ENCODE measurements at places on chromosomes 3 and 15. TPM values are rescaled to one million over a fixed set of nuclear protein-coding genes. Genes with fewer than 3 reads are reported as not detected.

The AADACL2 gene
- total RNA-seq, result not detected

The SLC22A14 gene
- total RNA-seq, result not detected

The PGBD4 gene
- 1.8 TPM for total RNA-seq

The EBLN2 gene
- 2.1 TPM for total RNA-seq

The SPESP1 gene
- 0.36 TPM for total RNA-seq

The RETNLB gene
- not detected for total RNA-seq

The CD96 gene
- total RNA-seq, result not detected

The CCR9 gene
- total RNA-seq, result not detected

The DNAH12 gene
- total RNA-seq, result 0.15 TPM

The OR5K2 gene
- total RNA-seq, result not detected

The SLC2A2 gene
- not detected for total RNA-seq

The CSK gene
- 59.0 TPM for total RNA-seq

The RAD51 gene
- total RNA-seq, result 15.9 TPM

The C3orf20 gene
- not detected for total RNA-seq

The IL17RD gene
- total RNA-seq, result 0.13 TPM

The HYKK gene
- 4.4 TPM for total RNA-seq

The KCNAB1 gene
- not detected for total RNA-seq

The PLSCR5 gene
- not detected for total RNA-seq

The RPL39L gene
- 6.5 TPM for total RNA-seq

The KBTBD8 gene
- 1.8 TPM for total RNA-seq

The TMC3 gene
- total RNA-seq, result not detected

The GOLGA8S gene
- not detected for total RNA-seq

The CLEC3B gene
- total RNA-seq, result 1.3 TPM

The SMCO1 gene
- not detected for total RNA-seq

The GOLGA6A gene
- not detected for total RNA-seq

The SLC27A2 gene
- 2.0 TPM for total RNA-seq

The LRRC15 gene
- 188 TPM for total RNA-seq

The RNU5B-1 gene
- 8.6 TPM for total RNA-seq

The GOLGA8M gene
- 0.42 TPM for total RNA-seq

The XCR1 gene
- not detected for total RNA-seq

The STRA6 gene
- 3.2 TPM for total RNA-seq

The SLC28A1 gene
- total RNA-seq, result not detected

The KLHL24 gene
- total RNA-seq, result 6.8 TPM

The IGSF11 gene
- total RNA-seq, result not detected

The LCTL gene
- total RNA-seq, result 0.41 TPM

The CDCP1 gene
- 1.7 TPM for total RNA-seq

The SERINC4 gene
- total RNA-seq, result not detected

The ACAN gene
- total RNA-seq, result not detected

The SLC25A26 gene
- 14.6 TPM for total RNA-seq

The TMEM212 gene
- total RNA-seq, result not detected

The PDZRN3 gene
- total RNA-seq, result 15.2 TPM

The XIRP1 gene
- total RNA-seq, result 0.08 TPM

The CD200 gene
- not detected for total RNA-seq

The PLSCR1 gene
- 14.8 TPM for total RNA-seq

The ZBED2 gene
- 0.22 TPM for total RNA-seq

The SCG3 gene
- total RNA-seq, result not detected

The PLSCR4 gene
- total RNA-seq, result 9.5 TPM

The CRTAP gene
- total RNA-seq, result 261 TPM

The LRRC34 gene
- 0.74 TPM for total RNA-seq

The CDHR4 gene
- not detected for total RNA-seq

All from HFFc6 (cell line).